ENCODE measurements at places on chromosomes 3 and 15.
A peak's percentile ranks its signal among the peaks of the same experiment; 100 is the strongest.

GRCh38 chr3:57787867-57788623 lies 31.9 kb downstream of the SLMAP start:
- DNase-seq = no peak

GRCh38 chr15:101433396-101433795 lies 56.1 kb downstream of the PCSK6 start:
- no peak for DNase-seq

- no peak for DNase-seq
Observed at GRCh38 chr3:112688085-112688769, 47.3 kb upstream of the CCDC80 start.

DNA sequence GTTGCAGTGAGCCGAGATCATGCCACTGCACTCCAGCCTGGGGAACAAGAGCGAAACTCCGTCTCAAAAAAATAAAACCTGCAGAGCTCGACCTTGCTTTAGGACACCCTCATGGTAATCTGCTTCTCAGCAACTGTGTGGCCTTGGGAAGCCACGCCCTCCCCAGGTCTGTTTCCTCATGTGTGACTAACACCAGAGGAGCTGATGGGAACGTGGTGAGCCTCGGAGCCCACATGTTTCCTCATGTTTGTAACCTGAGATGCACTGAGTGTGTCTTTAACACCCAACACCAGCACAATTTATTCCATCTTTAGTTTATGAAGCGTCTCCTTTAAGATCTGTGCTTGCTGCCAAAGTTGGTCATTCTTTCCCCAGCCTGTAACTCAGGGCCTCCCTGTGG lies 142.8 kb downstream of the OCA2 start:
- DNase-seq = peak; percentile 15

- no peak for DNase-seq
Observed at GRCh38 chr3:30539772-30540171, 66.6 kb upstream of the TGFBR2 start.

DNA sequence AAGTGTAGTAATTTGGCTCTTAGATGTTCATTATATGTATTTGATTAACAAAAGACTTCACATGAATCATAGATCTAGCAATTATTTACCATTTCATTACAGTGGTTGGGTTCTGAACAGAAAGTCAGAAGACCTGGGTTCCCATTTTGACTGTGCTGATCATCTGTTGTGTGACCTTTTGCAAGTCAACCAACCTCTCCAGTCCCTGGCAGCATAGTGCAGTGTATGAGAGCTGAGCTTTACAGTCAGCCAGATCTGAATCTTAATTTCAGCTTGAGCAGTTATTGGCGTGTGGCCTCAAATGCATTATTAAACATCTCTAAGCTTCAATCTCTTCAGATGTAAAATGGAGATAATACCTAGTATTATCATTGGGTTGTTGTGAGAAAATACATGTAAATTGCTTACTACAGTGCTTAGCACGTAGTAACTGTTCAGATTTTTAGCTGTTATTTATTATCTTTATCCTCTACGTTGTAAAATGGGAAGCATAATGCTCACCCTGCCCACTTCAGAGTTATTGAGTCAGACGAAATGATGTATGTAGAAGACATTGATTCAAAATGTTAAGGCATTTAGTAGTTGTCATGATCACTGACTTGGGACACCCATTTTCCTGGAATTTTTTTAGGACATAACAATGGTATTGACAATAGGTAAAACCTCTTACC lies 104.0 kb downstream of the KLHL25 start:
- no peak for DNase-seq

- DNase-seq = no peak
Observed at GRCh38 chr3:21722768-21723167, 28.2 kb downstream of the ZNF385D start.

- DNase-seq = no peak
Observed at GRCh38 chr3:158863247-158863646, 61.4 kb downstream of the MFSD1 start.

DNA sequence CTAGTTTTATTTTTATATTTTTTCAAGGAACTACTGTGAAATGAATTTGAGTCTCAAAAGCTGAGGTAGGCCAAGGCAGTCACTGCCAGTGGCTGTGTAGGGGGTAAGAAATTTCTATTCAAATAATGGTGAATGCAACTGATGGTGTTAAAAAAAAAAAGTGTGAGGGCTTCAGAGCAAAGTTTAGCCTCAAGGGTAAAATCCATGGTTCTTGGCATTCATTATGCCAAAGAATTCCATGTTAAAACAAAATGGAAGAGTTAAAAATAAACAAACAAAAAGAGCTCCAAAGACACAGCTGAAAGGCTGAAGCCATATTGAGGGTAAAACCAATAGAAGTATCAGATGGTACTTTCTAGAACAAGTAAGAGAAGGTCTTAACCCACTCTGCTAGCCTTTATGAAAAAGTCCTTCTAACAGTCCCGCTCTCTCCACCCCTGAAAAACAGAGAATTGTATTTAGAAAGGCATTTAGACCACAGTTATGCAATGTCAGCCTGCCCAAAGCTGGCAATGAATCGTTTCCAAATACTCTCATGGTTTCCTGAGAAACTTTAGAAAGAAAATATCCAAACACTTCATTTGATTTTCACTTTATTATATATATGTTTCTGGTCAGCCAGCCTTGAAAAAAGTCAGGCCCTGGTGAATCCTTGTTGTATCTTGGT lies 158.4 kb upstream of the GMNC start:
- DNase-seq = no peak

GRCh38 chr3:186583831-186584230 lies 13.3 kb downstream of the DNAJB11 start:
- no peak for DNase-seq

DNA sequence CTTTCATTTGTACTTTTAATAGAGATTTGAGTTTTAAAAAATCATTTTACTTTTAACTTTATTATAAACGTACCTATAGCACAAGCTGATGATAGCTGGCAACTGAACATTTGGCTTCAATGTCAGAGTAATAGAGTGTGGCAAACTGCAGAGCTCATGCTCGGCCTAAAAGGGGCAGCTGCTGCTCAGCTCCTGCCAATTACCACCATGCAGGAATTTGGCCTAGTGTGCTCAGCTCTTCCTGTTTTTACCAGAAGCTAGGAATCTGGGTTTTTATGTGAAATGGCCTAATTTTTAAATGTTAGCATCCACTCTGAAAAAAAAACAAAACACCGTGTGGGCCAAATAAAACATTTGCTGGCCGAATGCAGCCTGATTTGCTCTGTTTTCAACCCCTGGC lies 1.8 kb downstream of the IFT122 start:
- DNase-seq = peak; percentile 40

DNA sequence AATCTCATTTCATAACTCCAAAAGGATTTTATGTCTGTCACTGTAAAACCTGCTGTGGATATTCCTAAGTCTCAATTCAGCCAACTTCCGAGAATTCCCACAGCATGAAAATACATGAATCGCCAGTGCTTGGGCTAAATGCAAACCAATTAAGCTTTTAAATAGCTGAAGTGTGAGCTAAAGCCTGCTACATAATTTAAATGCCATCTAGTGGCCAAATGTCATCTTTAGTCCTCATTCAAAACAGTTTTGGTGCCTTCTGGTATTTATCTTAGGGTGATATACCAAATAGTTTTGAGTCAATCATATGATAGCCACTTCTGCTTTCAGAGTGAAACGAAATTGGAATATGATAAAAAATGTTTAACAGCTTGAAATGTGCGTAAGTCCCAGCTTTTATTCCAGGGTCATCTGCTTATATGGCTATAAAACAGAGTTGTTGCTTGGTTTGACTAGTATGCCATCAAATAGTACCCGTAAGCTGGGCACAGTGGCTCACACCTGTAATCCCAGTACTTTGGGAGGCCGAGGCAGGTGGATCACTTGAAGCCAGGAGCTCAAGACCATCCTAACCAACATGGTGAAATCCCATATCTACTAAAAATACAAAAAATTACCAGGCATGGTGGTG lies 41.8 kb upstream of the CCNL1 start:
- peak; percentile 65 for DNase-seq

GRCh38 chr3:15630646-15631350 lies 29.3 kb downstream of the BTD start:
- peak; percentile 87 for DNase-seq

- DNase-seq = no peak
Observed at GRCh38 chr3:43747641-43748040, 56.9 kb downstream of the ABHD5 start.

DNA sequence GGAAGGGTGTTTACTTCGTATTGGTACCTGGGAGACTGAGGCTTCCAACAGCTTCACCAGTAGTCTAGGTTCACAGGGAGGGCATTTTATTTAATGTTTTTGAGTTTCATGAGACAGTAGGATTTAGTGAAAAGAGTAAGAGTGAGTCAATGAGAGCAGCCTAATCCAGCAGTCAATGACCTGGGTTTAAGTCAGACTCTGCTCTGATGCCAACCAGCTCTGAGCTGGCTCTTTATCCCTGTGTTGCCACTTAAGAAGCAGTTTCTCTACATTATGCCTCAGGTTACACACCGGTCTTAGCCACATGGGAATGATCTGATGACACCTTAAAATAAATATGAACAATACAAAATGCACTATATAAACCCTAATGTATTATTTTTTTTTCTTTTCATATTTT lies 59.4 kb upstream of the KCNMB2 start:
- DNase-seq = no peak

- DNase-seq = peak; percentile 97
Observed at GRCh38 chr3:194296454-194297263, 54.5 kb downstream of the CPN2 start.

- DNase-seq = no peak
Observed at GRCh38 chr3:179848711-179849110, 188.0 kb downstream of the PEX5L start.

GRCh38 chr15:47773143-47773542 lies 55.8 kb downstream of the SEMA6D start:
- DNase-seq = no peak

DNA sequence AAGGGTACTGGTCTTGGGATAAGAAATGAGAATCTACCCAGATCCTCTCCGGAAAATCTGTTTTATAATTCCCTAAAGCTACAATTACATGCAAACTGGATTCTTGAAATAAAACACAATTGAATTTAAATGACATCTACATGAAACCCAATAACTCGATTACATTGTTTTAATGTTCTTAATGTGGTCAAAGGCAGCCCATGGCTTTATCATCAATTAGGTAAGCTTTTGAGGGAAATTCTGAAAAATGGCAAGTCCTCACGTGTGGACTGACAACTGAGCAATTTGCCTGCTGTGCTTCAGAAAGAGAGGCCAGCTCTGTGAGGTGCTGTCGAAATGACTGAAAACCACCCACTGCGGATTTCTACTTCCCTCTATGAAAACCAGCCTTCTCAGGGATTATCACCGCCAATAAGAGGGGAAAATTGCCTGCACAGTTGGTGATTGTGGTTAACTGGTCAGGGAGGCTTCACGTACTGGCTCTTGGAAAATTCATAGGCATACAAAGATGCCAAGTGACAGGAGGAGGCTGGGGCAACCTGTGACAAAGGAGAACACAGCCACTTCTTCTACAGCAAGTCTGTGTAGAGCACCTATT lies 200.8 kb upstream of the SLCO3A1 start:
- DNase-seq = no peak

DNA sequence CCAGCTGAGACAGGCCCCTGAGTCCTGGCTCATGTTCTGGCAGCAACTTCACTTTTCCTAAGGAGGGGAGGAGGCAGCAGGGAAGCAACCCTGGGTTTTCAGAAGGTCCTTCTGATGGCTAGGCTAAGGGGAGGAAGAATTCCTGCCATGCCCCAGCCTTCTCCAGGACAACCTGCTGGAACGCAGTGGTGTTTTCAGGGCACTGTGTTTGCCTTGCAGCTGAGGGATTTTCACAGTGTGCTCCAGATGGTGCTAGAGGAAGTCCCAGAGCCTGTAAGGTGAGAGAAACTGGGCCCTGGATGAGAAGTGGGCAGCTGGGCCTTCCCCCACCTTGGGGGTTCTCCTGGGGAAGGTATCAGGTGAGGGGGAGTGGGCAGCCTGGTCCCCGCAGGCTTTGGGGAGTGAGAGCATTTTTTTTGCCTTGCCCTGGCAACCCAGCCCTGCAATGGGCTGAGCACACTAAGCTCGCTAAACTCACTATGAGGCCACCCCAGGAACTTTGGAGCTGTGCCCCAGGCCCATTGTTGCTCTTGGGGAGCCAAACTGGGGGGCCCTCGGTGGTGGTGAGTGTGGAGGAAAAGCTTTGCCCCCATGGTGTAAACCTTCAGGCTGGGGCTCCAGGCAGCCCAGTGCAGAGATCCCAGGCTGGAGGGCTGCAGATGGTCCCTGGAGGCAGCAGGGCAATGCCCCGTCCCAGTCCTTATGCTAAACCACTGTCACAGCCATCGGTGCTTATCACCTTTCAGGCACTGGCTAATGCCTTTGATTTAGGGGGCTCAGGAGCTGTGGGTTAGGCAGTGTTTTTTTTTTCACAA lies 41.1 kb downstream of the ACAA1 start:
- DNase-seq = no peak

- no peak for DNase-seq
Observed at GRCh38 chr3:122067588-122068240, 12.6 kb downstream of the CD86 start.

DNA sequence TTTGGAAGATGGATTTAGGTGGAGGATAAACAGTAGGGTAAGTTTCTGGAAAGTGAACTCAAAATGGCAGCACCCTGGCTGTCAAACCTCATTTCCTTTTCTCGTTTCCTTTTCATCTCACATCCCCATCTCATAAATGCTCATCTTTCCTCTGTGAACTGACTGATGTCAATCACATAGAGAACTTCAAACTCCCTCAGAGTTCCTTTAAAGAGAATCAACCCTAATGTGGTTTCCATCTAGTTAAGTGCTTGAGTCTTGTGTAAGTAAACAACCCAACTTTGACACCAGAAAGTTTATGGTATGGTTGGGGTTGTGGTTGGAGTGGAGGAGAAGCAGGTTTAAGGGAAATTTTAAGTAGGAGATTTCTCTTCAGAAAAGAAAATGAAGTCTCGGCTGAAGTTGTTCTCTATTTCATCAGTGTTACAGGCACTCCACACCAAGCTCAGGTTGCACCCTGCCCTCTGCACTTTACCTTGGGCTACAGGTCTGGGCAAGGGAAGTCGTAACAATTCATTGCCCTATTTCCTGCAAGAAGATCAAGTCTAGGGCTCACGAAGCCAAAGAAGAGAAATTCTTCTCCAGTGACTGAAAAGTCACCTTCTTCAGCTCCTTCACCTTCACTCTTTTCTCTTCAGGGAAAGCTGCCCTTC lies 34.4 kb upstream of the TNIK start:
- no peak for DNase-seq

DNA sequence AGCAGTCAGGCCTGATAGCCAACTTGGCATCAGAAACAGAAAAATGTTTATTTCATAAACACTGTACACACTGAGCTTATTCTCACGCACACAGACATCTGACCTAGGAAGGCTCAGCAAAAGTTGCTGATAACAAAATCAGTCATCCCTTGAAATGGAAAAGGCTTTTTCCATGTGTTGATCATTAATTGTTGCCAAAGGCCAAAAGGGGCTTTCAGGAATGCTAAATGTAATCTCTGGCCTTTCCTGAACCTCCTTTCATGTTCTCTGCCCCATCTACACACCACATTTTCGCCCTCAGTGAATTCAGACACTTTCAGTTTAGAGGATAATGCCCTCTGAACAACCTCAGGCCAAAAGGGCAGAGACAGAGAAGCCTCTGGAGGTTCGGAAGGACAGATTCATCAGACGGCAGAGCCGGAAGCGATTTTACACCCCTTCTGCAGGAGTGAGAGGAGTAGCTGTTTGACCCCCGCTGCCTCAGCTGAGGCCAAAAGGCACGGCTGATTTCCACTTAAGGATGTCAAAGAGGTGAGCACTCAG lies 14.5 kb downstream of the RTP4 start:
- peak; percentile 35 for DNase-seq

Measured in mesendoderm (in vitro differentiated cells).